IPS DF 6.9 (cell line): ENCODE measurements at places on chromosomes 3 and 15.

DNA sequence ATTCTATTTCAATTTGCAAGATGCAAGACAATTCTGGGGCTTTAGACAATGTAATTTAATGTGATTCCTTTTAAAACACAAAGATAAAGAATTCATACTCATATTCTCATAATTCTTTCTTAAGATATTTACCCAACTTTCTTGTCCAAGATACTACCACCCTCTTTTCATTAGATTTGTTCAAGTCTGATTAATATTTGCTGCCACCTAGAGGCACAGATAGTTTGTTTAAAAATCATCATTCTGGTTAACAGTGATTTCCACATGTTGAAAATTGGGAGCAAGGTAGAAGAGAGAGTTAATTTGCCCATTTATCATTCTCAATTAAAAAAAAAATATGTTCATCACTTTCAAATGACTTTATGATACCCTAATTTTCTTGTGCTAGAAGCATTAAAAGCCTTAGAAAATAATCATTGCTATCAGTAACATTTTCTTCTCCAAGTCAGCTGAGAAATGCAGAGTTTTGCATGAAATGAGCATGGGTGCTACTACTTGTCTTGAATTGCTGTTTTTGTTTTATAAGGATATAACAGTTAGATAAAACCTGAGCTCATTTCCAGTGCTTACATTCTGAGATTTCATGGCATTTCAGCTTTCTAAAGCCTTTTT is 11.6 kb downstream of the TAMM41 start:
- no peak for DNase-seq

GRCh38 chr3:124108446-124108845 is 116.5 kb upstream of the ROPN1 start:
- DNase-seq, result no peak

- DNase-seq, result no peak
Observed at GRCh38 chr3:184336547-184337398, 627 bp upstream of the FAM131A start.

- no peak for DNase-seq
Observed at GRCh38 chr3:183644244-183644643, 8.8 kb downstream of the KLHL24 start.

GRCh38 chr3:171356251-171356650 is 104.0 kb downstream of the TNIK start:
- DNase-seq, result no peak

GRCh38 chr3:143080196-143080595 is 39.4 kb upstream of the CHST2 start:
- no peak for DNase-seq

DNA sequence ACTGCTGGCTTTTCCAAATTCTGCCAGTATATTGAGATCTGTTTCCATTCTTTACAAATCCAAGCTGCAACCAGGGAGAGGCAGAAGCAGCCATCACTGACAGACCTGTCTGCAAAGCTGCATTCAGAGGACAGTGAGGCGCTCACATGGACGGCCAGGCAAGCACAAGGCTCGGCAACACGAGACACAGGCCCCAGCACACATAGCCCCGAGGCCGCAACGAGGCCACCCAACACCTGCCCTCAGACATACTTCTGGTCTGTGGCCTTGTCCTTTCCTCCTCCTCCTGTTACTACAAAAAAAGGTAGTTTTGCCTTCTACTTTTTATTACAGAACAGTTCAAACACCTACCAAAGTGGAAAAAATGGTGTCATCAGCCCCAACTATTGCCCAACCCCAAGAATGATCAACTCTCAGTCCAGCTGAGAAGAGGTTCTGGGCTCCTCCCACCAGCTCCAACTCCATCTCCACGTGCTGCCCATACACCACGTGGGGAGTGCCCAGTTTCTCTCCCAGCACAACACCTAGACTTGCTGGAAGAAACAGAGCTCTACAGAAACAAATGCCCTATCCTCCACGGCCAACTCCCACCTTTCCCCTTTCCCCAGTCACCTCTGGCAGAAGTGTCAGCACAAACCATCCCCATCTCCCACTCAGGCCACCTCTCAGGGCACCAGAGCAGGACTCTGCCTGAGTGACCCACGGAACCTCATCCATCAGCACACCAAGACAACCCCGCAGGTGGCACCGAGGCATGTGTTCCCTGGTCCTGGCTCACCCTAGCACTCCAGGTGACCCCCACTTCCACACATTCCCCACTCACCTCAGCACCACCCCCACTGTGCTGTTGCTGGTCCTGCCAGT is 7.4 kb downstream of the ZXDC start:
- DNase-seq, result no peak

GRCh38 chr3:125256675-125257074 is 44.1 kb upstream of the SLC12A8 start:
- DNase-seq, result no peak

DNA sequence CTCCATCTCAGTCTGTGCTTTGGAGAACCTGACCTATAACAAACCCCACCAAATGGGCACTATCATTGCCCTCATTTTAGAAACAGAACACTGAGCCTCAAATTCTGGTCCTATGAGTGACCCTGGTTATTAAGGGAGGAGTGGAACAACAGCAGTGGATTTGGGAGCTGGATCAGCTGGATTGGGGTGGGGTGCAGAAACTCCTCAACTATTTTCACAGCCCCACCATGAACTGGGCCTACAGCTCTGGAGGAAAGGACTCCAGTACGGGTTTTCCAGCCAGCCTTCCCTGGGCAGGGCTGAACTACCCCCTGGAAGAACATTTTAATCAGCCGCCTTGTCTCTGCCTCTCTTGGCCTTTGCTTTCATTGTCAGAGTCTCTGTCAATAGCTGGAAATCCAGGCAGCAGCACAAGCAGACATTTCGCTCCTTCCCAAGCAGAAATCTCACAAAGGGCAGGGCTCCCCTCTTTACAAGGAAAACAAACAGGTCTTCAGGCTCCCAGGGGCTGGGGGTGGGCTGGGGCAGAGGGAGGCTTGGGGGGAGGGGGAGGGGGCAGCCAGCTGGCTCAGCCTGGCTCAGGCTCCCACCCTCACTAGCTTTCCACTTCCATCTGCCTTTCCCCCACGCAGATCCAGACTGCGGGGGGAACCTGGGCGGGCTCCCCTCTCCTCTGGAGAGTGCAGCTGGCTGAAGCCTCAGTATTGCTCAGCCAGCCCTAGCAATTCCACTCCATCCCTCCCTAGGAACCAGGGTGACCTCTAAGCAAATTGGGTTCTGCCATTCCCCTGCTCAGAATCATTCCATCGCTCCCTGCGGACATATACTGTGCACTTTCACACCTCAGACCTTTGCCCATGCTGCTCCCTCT is 13.7 kb upstream of the TLE3 start:
- DNase-seq, result no peak

- no peak for DNase-seq
Observed at GRCh38 chr3:39135170-39135805, 18.1 kb downstream of the CSRNP1 start.

DNA sequence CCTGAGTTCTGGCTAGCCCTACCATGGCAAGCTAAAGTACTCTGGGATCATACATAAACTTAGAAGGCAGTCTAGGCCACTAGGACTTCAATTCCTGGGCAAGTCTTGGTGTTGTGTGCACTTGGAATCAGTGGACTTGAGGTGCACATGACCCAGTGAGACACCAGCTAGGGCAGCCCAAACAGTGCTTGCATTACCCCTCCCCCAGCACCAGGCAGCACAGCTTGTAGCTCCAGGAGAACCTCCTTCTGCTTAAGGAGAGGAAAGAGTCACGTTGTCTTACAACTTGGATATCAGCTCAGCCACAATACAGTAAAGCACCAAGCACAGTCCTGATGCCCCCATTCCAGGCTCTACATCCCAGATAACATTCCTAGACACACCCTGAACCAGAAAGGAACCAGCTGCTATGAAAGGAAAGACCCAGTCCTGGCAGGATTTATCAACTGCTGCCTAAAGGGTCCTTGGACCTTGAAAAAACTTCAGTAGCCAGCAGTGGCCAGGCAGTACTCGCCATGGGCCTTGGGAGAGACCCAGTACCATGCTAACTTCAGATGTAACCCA is 57.2 kb downstream of the MYO9A start:
- no peak for DNase-seq

DNA sequence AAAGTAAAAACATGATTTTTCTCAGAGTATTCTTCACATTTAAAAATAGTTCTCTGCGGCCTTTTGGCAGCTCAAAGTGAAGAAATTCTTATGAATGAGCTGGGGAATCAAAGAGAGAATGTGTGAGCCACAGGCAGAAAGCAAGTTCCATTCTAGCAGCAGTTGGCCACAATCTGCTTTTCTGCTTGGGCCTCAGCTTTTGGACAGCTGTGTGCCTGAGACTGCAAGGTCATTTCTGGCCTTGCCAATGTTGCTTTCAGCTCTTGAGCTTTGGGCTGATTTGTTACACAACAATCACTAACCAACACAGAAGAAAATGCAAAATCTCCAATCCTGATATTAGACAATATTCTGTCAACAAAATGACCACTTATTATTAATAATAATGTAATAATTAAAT is 14.4 kb upstream of the TM4SF4 start:
- no peak for DNase-seq

DNA sequence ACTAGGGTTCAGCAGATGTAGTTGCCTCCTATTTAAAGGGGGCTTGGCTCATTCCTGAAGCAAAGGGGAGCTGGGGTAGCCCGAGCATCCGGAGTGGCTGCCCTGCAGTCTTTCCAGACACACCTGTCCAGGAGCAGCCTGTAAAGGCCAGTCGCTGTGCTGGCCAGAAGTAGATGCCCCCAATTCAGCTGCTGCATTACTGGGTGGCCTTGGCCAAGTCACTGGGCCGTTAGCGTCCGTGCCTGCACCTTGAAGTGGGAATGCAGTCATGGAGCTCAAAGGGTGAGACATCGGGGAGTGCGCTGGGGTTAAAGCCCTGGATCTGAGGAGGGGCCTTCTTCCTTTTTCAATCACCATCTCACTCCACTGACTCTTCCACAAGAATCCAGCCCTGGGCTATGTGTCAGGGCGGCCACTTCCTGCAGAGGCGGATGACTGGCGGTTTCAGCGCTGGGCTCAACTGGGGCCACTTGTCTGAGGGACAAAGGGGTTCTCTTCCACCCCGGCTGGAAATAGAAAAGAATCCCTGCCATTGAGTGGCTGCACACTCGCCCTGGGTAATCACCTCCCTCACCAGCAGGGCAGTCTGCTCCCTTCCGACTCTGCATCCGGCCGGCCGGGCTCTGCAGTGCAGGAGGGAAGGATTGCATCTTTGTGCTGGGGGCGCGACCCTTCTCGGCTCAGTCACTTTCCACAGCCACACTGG is 11.8 kb downstream of the ALDH1A3 start:
- DNase-seq, result no peak

DNA sequence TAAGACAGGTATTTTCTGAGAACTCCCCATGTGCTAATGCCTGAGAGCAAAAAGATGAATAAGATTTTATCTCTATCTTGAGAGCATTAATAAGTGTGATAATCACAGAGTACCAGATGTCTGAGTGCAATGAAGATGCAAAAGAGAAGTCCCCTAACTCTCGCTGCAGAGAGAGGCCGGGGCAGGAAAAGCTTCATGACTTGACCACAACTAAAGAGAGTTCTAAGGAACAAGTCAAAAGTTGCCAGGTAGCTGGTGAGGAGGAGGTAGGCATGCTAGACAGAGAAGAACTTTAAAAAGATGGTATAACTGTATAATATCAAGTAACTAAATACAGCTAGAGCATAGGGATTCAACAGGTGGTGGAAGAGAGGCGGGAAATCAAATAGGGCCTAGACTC is 28.8 kb downstream of the MTMR10 start:
- no peak for DNase-seq

- DNase-seq, result no peak
Observed at GRCh38 chr3:30518181-30518864, 88.1 kb upstream of the TGFBR2 start.

DNA sequence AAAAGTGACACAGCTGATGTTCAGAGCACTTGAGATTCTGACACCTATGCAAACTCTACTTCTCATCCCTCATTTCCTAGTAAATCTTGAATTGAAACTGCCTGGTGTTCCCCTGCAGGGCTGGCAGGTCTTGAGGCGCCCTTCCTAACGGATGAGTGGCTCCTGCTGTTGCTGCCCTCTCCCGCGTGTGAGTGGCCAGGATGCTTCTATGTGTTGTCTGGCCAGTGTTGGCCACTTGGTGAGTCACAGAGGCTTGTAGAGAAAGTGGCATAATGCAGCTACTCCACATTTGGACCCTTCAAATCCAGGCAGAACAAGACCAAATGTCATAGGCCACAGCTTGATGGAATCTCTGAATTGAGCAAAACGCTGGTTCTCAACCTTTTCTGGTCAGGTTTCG is 63.6 kb downstream of the MOBP start:
- no peak for DNase-seq

DNA sequence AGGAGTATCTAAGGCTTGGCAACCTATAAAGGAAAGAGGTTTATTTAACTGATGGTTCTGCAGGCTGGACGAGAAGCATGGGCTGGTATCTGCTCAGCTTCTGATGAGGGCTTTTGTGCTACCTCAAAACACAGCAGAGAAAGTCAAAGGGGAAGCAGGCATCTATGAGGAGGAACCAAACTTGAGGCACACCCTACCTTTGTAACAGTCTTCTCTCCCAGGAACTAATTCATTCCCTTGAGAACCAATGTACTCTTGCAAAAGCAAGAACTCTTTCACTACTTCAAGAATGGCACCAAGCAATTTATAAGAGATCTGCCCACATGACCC is 109.0 kb downstream of the CGGBP1 start:
- no peak for DNase-seq

GRCh38 chr3:55637906-55638638 is 151.0 kb upstream of the WNT5A start:
- no peak for DNase-seq

DNA sequence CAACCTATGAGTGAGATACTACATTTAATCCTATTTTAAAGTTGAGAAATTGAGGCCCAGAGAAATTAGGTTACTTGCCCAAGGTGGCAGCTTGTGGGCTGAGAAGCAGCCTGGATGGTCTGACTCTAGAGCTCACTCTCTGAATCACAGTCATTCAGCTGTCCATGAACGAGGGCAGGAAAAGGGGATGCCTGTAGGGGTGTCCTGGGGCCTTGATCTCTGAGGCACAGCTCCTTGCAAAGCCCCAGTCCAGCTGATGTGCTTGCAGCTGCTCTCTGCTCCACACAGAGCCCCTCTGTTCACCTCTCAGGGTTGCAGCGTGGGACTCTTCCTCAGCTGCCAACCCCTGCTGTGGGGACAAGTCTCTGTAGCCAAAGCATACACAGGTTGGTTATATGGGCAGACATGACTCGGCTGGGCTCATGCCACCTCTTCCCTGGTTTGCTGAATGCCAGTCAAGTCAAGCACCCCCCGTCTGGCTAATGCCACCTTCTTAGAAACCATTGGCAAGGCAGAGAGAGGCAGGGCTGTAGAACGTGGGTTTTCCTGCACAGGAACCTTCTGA is 56.8 kb downstream of the GASK1A start:
- no peak for DNase-seq
